ENCODE measurements at places on chromosomes 11 and 22.
A peak's percentile ranks its signal among the peaks of the same experiment; 100 is the strongest.

- no peak for DNase-seq
Observed at GRCh38 chr22:42273855-42274451, 3.5 kb upstream of the TCF20 start.

DNA sequence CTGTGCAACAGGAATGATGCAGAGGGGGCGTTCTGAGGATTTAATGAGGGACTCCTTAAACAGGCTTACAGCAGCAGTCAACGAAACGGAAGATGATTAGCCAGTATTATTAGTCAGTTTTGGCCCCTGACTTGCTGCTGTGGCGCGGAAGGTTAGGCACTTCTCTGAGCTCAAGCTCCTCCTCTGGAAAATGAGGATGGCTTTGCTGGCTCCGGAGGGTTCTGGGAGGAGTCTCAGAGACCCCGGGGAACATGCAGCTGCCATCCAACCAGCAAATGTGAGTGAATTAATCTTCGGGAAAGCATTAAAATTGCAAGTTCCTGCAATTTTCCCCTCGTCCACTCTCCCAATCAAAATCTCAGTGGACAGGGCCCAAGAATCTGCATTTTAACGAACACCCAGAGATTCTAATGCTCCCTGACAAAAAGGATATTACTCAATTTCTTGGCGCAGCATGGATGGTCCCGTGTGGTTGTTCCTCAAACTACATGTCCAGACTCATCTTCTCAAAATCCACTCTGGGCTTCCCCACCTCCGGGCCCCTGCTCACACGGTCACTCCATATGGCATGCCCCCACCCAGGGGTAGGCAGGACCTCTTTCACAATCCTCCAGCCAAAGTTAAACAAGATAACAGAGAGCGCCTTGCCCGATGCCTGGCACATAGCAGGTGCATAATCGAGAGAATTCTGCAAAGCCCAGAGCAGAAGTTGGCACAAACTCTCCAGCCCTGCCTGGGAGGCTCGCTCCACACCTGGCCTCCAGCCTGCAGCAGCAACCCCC is 6.4 kb downstream of the ELFN2 start:
- no peak for DNase-seq

- DNase-seq = no peak
Observed at GRCh38 chr22:42315392-42315756, 44.9 kb upstream of the TCF20 start.

GRCh38 chr22:44201665-44202064 is 20.9 kb downstream of the PARVG start:
- DNase-seq = no peak

GRCh38 chr11:71097506-71098240 is 154.7 kb downstream of the SHANK2 start:
- no peak for DNase-seq

DNA sequence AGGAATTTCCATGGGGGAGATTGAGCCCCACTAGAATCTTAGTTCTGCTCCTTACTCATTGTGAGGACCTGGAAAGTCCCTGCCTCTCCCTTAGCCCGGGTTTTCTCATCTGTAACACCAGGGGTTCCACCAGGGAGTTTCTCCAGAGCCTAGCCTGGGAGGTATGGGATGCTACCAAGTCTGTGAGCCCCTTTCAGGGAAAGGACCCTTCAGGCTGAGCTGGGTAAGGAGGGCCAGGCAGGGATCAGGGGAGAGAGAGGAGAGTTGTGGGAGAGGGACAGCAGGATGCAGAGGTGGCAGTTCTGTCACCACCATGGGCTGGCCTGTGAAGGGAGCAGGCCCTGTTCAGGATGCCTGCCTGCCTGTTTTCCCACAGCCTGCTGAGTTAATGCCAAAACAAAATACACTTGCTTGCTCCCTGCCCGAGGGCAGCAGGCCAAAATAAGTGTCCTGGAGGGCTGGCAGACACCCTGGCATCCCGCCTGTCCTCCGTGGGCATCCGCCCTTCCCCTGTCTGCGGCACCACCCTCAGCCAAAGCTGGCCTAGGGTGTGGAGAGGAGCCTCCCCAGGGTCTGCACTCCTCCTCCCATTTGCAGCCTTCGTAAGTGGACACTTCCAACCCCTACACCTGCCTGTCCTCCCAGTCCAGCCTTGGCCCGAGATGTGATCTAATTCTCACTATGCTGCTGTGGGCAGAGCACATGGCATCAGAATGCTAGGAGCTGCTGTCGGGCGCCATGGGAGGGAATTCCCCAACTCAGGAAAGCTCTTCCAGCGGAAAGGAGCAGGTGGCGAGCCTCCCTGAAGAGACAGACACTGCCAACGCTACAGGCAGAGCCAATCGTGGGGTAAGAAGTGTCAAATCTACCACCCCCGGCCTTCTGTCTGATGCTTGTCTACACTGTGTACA is 5.9 kb upstream of the FCHSD2 start:
- DNase-seq = no peak

GRCh38 chr22:19193879-19194278 is 15.3 kb upstream of the SLC25A1 start:
- DNase-seq = no peak

DNA sequence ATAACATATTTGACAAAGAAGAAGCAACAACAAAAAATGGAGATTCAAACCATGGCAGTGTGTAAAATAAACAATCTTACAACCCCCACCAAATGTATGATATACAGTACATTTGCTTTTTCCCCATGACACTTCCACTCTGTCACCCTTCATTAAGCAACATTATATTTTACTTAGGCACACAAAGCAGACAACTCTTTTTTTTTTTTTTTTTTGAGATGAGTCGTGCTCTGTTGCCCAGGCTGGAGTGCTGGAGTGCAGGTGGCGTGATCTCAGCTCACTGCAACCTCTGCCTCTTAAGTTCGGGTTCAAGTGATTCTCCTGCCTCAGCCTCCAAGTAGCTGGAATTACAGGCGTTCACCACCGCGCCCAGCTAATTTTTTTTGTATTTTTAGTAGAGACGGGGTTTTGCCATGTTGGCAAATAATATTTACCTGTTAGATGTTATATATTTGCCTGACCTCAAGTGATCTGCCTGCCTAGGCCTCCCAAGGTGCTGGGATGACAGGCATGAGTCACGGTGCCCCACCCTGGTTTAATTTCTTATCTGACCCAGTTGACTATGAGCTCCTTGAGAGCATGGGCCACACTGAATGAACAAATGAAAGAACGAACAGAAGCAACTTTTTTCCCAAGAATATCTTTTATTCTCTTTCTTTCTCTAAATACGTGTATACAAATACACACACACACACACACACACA is 5.5 kb upstream of the PCF11 start:
- peak; percentile 67 for DNase-seq

DNA sequence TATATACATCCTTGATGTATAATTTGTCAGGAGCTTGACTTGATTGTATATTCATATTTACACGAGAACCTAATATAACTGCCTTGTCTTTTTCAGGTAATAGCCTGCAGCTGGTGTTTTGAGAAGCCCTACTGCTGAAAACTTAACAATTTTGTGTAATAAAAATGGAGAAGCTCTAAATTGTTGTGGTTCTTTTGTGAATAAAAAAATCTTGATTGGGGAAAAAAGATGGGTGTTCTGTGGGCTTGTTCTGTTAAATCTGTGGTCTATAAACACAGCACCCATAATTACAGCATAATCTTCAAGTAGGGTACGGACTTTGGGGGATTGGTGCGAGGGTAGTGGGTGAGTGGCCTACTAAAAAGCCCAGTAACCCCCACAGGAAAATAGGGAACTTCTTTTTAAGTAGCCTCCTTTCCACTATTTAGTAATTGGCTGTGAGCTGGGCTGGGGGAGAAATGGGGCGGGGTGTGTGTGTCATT is 7.5 kb downstream of the MALAT1 start:
- DNase-seq = no peak
